Peyer's patch (tissue), 4 donors: ENCODE measurements at places on chromosomes 16 and 17. TPM values are rescaled to one million over a fixed set of nuclear protein-coding genes. Genes with fewer than 3 reads are reported as not detected.

The PDPR gene
- total RNA-seq: 34.0 TPM

The STX1B gene
- not detected for total RNA-seq

The ZNF267 gene
- total RNA-seq: 11.7 TPM

The COPRS gene
- total RNA-seq: 16.1 TPM

The SLC2A4 gene
- 7.6 TPM for total RNA-seq

The HASPIN gene
- not detected for total RNA-seq

The CMTM1 gene
- total RNA-seq: 2.1 TPM

The ITGAD gene
- total RNA-seq: not detected

The DCUN1D3 gene
- 6.5 TPM for total RNA-seq

The FA2H gene
- 22.2 TPM for total RNA-seq

The LGALS9C gene
- total RNA-seq: 15.3 TPM

The MYOCD gene
- total RNA-seq: 1.2 TPM

The EME1 gene
- 0.53 TPM for total RNA-seq

The TP53 gene
- total RNA-seq: 23.7 TPM

The FGF11 gene
- not detected for total RNA-seq

The SERPINF2 gene
- 4.6 TPM for total RNA-seq

The ABHD15 gene
- total RNA-seq: 30.1 TPM

The CACNG1 gene
- total RNA-seq: not detected

The VAMP2 gene
- total RNA-seq: 28.0 TPM

The ERBB2 gene
- 222 TPM for total RNA-seq

The SHISA9 gene
- not detected for total RNA-seq

The GHDC gene
- 71.4 TPM for total RNA-seq

The KRT12 gene
- 18.2 TPM for total RNA-seq

The ABAT gene
- total RNA-seq: 8.3 TPM

The TNK1 gene
- 38.7 TPM for total RNA-seq

The ZP2 gene
- not detected for total RNA-seq

The CCL4L2 gene
- not detected for total RNA-seq

The KRT20 gene
- total RNA-seq: 111 TPM

The ALDH3A1 gene
- total RNA-seq: 1.7 TPM

The DNAI2 gene
- total RNA-seq: not detected
